ENCODE measurements at places on chromosomes 13 and 19.
A peak's percentile ranks its signal among the peaks of the same experiment; 100 is the strongest.

- DNase-seq = no peak
Measured at GRCh38 chr13:24038405-24038804, 122.1 kb upstream of the SPATA13 start.

DNA sequence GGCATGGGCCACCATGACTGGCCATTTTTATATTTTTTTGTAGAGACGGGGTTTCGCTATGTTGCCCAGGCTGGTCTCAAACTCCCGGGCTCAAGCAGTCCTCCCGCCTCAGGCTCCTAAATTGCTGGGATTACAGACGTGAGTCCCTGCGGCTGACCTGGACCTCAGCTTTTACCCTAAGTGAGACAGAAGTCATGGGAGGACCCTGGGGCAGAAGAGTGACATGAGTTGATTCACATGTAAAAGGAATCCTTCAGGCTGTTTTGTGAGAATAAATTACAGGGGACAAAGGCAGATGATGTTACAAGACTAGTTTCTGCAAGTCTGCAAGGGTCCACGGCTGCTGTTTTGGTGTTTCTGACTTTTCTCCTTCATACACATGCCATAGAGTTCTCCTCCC is 2.6 kb upstream of the BCAM start:
- DNase-seq = no peak

DNA sequence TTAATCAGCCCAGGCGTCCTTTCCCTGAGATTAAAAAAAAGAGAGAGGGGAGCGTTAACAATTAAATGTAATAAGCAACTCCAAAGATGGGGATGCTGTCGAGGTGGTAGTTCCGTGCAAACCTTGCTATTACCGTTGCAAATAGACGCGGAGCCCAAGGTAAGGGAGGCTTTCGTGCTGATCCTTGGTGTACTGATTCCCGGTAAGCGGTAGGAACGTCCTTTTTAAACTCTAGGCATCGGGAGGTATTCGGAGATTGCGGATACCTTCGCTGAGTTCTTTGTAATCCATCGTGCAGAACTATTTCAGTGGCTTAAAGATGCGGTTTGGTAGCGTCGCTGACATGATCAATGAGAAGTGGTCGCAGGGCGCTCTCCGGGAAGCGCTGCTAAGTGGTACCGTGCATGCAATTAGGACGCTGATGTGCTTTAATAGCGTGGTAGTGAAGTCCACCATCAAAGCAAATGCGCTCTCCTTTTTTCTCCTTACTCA is 3.1 kb downstream of the SLITRK5 start:
- no peak for DNase-seq

- DNase-seq = no peak
Measured at GRCh38 chr13:110042253-110042950, 256.0 kb upstream of the IRS2 start.

GRCh38 chr19:13189600-13189999 is 39.4 kb downstream of the IER2 start:
- DNase-seq = no peak

DNA sequence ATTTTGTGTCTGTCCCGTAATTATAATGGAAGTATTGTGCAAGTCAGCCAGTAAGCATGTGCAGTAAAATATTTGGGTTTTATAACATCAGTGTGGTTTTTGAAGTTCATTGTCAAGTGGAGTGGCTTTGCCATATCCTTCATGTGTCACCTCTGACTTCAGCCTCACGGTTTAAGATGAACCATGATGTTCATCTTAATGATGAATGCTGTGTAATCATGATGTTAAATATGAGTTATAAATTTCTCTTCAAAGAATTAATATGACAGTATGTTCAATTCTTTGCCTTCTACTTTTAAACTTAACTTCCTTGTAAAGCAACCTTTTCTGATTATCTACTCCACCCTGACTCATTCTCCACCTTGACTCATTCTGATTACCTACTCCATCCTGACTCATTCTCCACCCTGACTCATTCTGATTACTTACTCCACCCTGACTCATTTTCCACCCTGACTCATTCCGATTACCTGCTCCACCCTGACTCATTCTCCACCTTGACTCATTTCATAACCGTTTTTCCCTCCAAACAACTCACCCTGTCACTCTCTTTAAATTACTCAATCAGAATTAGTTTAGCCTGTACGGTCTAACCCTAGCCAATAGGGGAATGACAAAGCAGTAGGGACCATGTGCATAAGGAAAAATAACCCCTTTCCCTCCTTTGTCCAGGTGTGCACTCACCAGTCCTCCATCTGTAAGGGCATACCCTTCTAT is 50.3 kb upstream of the ANKRD10 start:
- peak; percentile 8 for DNase-seq

DNA sequence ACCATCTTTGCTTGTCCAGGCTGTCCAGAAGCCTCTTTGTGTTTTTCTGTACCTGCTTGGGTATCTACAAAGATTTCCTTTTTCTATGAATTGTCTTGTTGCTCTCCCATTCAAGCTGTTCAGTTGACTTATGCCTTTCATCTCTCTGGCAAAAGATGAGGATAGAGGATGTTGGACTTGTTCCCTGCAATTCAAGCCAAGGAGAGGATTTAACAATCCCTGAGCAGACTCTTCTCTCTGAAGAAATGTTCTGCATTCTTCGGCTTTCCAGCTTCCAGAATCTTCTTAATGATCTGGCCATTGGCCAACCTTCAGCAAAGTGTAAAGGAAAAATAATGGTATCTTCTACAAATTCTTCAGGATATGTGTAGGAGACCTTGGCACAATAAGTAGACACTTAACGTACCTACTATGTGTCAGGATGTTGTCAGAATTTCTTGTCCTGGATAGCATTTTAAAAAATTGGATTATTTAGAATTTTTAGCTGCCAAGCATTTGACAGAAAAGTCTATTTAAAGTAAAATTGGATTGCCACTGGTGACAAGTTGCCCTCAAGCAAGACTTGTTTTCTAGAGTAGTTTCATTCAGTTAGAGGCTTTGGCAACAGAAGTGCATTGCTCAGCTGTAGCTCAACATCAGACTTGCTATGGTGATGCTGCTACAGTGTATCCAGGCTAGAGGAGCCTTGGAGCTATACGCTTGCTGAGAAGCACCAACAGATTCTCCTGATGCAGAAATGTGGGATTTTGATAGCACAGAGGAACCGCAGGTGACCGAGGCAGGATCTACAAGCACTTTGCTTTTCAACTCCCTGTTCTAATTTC is 455.7 kb downstream of the SUCLA2 start:
- no peak for DNase-seq

GRCh38 chr13:97460853-97461252 is 26.9 kb downstream of the RAP2A start:
- no peak for DNase-seq

GRCh38 chr13:51601601-51602565 is 17.6 kb downstream of the WDFY2 start:
- DNase-seq = no peak

DNA sequence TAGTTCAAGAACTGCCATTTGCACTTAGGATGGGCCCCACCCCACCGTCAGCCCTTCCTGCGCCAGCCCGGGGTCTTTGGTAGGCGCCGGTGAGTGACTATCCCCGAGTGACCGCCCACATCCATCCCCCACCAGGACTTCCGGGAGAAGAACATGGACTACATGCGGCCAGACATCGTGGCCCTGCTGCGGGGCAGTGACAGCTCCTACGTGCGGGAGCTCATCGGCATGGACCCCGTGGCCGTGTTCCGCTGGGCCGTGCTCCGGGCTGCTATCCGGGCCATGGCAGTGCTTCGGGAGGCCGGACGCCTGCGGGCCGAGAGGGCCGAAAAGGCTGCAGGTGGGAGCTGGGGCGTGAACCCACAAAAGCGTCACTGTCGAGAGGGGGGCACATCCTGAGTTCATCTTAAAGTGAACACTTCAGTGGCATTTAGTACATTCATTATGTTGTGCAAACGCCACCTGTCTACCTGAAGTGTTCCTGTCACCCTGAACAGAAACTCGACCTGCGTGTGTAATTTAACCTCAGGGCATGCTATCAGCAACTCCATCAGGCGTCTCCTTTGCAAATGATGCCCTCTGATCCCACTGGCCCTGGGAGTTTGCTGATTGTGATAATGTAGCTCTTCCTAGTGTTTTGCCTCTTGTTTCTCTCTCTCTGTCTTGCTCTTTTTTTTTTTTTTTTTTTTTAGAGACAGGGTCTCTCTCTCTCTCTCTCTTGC is 42.4 kb upstream of the USE1 start:
- no peak for DNase-seq

DNA sequence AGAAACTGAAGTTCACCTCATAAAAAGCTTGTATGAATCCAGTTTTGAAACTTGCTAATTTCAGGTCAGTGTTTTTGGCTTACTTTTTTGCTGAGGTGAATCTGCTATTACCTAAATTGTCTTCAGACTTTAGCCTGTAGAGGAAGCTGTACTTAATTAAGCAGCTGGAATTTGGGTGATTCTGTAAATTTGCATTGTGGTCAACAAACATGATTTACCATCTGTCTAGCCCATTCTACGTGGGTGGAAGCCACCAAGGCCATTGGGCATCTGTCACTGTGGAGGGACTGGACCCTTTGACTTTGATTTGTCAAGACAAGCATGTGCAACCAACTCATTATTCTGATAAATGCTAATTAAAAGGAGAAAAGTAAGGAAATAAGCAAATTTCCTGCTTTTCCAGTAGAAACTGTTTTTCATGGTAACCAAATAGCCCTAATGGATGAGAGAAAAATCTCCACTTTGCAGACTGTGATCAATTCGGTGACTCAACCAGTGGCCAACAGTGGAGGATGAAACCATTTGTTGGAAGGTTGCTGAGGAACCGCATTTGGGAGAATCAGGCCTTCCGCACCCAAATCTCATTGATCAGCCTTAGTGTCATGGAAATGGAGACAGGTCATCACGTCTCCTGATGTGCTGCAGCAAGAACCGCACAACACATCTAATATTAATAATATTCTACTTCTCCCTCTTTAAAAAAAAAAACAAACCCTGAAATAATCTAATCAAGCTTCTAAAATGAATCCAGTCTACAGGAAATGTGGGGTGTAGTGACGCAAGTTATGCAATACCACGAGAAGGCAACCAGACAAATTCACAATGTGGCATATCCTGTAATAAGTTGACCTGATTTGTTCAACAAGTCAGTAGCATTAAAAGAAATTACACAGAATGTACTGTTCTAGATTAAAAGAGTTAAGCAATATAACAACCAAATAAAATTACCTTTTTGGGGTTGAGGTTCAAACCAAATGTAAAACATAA is 54.3 kb downstream of the GARRE1 start:
- DNase-seq = no peak

DNA sequence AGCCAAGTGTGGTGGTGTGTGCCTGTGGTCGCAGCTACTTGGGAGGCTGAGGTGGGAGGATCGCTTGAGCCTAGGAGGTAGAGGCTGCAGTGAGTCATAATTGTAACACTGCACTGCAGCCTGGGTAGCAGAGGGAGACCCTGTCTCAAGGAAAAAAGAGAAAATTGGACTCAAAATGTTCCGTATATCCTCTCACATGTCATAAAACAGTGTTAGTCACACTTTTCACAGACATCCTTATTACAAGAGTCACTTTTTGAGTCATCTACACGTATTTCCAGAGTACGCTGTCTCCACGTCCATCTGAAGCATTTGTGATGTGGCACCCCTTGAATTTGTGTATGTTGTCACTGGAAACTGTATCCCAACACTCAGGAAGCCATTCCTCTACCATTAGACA is 133.0 kb downstream of the SIPA1L3 start:
- DNase-seq = no peak

- DNase-seq = no peak
Measured at GRCh38 chr19:35119091-35119490, 3.5 kb downstream of the FXYD3 start.

GRCh38 chr13:103671547-103671946 is 605.3 kb upstream of the SLC10A2 start:
- DNase-seq = no peak

DNA sequence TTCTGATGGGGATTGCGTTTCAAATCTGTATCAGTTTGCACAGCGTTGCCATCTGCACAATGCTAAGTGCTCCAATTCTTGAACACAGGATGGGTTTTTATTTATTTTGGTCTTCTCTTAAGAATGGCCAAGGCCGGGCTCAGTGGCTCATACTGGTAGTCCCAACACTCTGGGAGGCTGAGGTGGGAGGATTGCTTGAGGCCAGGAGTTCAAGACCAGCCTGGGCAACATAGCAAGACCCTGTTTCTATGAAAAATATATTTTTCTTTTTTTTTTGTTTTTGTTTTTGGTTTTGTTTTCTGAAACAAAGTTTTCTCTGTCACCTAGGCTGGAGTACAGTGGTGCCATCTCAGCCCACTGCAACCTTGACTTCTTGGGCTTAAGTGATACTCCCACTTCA is 5.5 kb upstream of the YJEFN3 start:
- no peak for DNase-seq

GRCh38 chr19:27975419-27976005 is 1237.4 kb downstream of the UQCRFS1 start:
- DNase-seq = no peak

GRCh38 chr13:35534343-35534742 is 57.9 kb upstream of the MAB21L1 start:
- no peak for DNase-seq

GRCh38 chr19:33132021-33132420 is at the start of gene WDR88:
TSS of gene WDR88 (plus strand) at chr19:33132114. CDS start at chr19:33132170, 56 bp downstream.
- DNase-seq = no peak

- DNase-seq = no peak
Measured at GRCh38 chr13:71469626-71470025, 397.4 kb downstream of the DACH1 start.

DNA sequence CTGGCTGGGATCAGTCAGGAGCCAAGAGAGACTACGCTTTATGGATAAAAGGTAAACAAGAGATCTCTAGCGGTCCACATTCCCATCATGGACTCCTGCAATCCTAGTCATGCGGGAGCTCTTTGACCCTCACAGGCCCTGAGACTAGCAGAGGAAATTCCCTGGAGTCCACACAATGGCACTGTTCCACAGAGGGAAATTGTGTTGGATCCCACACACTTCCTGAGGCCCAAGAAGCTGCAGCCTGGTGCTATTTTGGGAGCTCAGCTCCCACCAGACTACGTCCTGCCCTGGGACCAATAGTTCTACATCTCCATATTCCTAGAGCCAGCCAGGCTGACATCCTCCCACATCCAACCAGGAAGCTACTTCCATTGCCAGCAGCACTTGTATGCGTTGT is 2358.4 kb downstream of the PCDH9 start:
- no peak for DNase-seq

DNA sequence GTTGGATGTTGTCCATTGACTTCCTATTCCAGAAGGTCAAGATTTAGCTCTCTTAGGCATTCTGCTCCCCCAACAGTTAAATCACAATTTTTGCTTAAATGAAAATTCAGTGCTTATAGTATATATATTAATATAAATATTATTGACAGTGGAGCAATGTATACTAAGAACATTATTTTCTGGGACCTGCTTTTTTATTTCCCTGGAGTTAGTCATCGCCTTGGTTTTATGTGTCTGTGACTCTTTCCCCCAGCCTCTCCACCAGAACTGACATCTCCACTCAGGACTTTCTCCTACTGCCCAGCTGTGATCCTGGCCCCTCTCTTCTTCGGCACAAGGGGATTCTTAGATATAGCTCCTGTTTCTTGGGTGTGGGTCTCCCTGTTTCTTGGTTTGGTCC is 10.2 kb upstream of the MATK start:
- no peak for DNase-seq

- no peak for DNase-seq
Measured at GRCh38 chr13:28849441-28849840, 29.3 kb downstream of the MTUS2 start.
